ENCODE measurements at places on chromosomes 5 and 9. TPM values are rescaled to one million over a fixed set of nuclear protein-coding genes. Genes with fewer than 3 reads are reported as not detected.

The PCA3 gene
- total RNA-seq = not detected

The CD180 gene
- total RNA-seq = 0.42 TPM

DNA sequence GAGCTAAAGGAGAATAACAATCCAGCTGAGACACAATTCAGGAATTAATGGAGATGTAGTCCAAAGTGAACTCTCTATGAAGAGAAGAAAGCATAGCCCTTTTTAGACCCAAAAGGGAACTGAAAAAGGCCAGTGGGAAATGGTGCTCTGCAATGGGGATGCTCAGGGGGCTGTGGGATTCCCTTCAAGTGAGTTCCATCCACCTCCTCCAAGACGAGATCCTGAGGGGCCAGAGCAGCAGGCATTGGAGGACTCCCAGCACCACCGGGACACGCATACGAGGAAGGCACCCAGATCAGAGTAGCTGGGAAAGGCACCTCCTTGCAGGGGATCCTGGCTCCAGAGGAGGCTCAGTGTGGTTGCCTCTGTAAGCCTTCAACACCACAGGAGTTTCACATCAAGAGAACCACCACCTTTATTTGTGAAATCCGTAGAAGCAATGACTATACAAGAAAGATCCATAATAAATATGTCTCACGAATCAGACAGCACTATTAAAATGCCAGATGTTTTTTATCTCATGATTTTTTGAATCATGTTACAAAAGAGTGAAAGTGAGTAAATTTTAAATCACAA lies 288.2 kb downstream of the MED10 start:
- no peak for DNase-seq

DNA sequence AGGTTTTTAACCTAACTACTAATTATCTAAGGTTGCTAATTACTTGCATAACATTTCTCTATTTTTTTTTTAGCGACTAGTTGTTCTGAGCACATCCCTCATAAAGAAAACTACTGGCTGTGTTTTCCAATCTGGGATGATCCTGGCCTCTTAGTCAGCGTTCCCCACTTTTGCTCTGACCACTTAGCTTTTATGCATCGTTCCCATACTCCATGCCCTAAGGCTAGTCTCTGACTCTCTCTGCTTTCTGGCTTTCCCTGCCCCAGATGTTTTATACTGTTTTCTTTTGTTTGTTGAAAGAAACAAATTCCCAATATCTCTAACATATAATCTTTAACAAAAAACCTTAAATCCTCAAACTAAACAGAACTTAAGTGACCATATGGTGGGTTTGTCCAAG lies 217.9 kb downstream of the SPATA31D1 start:
- DNase-seq = no peak

GRCh38 chr9:87340391-87340790 lies 157.3 kb upstream of the DAPK1 start:
- DNase-seq = peak; percentile 83

DNA sequence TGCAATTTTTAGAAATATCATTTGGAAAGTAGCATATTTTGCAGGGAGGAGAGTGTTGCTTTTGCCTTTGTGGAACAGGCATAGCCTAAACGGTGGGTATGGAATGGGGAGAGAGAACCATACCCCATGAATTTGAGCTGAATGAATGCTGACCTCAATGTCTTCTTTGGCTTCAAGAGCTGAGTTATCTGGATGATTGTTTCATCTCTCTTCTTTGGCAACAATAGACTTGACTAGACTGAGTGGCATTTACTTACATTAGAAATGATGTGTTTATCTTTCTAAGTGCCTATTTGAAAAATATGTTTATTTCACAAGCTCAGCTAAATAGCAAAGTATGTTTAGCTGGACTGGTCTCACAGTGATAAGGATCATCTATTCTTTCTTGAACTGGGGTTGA lies 42.8 kb downstream of the SPEF2 start:
- DNase-seq = no peak

GRCh38 chr5:162956570-162956969 lies 480.8 kb upstream of the CCNG1 start:
- DNase-seq = no peak
